SHP77 (cell line): ENCODE measurements at places on chromosomes 6 and 20.

DNA sequence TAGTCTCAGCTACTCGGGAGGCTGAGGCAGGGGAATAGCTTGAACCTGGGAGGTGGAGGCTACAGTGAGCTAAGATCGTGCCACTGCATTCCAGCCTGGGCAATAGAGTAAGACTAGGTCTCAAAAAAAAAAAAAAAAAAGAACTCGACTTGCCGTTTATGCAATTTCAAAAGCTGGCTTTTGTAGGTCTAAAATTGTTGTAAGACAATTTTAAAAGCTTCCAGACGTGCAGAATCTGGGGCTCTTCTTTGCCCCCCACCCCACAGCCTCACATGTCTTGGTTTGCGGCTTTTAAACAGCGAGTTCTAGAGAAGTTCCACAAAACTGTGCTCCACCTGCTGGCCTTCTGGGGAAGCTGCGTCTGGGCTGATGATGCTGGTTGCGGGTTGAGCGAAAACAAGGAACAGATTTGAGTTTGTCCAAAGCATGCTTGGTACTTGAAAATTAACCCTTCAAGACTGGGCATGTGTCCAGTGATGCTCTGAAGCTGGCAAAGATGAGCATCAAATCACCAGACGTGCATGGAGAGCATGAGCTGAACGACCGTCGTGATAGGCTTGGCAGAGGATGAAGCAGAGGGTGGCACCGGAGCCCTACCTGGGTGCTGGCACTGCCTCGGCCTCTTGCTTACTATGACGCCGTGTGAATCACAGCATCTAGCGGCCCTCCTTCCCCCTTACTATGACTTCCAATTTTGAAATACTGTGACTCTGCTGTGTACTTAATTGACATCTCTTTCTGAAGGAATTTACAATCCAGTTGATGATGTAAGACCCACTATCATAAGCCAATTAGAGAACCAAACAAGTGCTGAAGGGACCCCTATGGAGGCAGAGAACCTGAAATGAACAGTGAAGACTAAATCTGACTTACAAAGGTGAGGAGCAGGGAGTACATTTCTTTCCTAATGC lies 171.4 kb downstream of the GMPR start:
- peak; percentile 15 for DNase-seq

DNA sequence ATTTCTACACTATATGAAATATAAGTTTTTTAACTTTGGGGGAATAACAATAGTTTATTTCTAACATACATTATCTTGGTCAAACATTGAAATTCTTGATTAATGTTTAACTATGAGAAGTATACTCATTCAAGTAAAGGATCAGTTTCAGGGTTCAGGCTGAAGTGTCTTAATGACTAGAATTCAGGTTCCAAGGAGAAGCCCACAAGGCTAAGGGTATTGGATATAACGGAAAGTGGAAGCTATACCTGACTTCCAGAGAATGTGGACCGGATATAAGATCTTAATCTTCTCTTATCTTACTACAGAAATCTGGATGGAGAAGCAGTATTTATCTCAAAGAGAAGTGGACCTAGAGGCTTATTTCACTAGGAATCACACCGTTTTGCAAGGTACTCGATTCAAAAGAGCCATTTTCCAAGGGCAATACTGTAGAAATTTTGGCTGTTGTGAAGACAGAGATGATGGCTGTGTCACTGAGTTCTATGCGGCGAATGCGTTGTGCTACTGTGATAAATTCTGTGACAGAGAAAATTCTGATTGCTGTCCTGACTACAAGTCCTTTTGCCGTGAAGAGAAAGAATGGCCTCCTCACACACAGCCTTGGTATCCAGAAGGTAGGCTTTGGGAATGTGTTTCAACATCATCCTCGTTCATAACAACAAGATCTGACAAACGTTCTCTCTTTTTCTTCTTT lies at the start of gene TINAG:
TSS of gene TINAG (plus strand) at position 153 of the 697 bp plus-strand sequence. CDS start at position 263, 110 bp downstream.
- DNase-seq: no peak

DNA sequence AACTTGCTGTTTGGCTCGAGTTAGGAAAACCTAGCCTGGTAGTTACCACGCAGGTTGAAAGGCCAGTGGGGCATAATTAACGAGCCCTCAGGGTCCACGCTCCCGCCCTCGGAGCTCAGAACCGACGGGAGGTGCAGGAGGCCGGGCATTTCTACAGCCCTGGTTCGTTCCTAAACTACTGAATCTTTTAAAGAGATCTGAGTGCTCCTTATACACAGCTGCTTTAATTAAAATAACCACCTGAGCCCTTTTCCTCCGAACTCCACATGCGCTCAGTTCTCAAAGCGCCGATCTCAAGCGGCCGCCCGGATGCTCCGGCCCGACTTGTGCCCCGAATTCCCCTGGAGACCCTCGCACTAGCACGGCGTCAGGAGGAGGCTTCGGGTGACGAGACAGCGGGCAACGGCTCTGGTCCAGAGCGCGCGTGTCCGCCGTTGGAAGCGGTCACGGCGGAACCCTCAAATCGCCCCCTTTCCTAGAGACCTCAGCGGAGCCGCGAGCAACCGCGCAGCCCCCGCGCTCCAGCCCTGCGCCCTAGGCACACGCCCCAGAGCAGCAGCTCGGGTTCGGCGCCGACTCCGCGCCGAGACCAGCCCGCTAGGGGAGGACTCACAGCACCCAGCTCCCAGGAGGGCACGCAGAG lies 397 bp downstream of the WDR27 start:
- DNase-seq: no peak

DNA sequence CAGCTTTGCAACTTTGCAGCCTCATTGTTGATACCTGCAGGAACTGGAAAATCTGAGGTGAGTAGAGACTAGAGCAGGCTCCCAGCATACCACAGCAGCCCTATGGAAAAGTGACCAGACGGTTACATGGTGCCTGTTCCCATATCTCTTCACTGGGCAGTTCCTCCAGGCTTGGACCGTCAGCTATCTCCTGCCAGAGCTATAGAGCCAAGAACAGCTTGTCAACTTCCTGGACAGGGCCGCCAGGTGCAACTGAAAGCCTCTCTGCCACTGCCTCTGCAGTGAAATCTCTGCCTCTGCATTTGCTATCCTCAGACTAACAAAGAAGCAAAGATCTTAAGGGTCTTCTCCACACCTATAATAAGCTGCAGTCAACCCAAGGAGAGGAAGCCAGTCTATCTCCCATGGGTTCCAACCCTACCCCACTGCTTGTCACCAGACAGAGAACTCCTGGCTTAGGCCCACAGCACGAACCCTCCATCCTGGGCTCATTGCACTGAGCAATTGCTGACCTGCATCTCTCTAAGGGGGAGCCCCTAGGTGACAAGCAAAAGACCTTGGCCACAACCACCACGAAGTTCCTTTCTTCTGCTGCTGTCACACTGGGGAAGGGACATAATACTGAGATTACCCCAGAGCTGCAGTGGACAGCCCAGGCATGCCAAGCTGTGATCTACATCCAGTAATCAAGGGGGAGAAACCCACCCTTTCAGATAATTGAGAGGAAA lies 60.1 kb upstream of the KHDRBS2 start:
- DNase-seq: no peak

DNA sequence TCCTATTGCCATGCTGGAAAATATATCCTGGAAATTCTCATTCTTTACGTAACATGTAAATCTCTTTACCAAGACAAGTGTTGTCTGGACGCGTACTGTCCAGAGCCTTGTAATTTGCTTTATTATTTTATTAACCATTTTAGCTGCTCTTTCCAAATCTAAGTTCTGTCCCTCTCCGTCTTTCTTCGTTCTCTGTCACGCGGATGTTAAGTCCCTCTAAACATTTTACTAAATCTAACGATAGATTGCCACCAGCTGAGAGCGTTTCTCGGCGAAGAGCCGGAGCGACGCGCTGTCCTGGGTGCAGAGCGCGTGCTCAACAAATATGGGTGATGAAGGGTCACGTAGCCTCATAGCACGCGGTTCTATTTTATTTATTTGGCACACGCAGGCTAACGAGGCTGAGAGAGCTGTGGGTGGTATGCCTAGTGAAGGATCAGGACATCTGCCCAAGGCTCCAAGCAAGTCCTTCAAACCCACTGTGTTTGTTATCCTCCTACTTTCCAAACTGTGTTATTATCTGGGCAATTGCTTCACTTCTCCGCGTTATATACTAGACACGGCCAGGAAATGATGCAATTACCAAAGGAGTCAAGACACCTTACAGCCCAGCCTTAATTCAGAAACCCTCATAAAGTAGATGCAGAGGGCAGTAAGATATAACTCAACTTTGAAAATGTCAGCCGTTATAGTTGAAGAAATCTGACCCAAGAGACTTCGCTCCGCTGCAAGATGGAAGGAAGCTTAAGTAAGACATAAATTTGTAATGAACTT lies 10.0 kb upstream of the NCOA7 start:
- DNase-seq: peak; percentile 82

GRCh38 chr6:143505111-143505510 lies 6.4 kb downstream of the FUCA2 start:
- no peak for DNase-seq

GRCh38 chr20:3092611-3093379 lies 8.3 kb upstream of the AVP start:
- no peak for DNase-seq

DNA sequence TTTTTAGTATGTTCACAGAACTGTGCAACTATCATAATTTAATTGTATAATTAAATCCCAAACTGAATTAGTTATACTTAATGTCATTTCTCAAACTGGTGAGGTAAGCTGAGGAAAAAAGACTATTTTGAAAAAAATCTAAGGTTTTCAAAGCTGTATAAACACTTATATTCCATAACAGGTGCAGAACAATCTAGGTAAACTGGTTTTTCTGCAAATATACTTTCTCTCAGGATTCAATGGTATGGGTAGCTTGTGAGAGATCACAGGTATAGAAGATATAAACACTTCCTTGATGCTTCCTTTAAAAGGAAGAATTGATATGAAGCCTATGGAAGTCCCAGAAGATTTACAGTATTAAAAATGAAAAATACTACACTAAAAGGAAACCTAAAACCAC lies 33.7 kb downstream of the NOL7 start:
- no peak for DNase-seq
